ENCODE measurements at places on chromosomes 5 and 9. TPM values are rescaled to one million over a fixed set of nuclear protein-coding genes. Genes with fewer than 3 reads are reported as not detected.

DNA sequence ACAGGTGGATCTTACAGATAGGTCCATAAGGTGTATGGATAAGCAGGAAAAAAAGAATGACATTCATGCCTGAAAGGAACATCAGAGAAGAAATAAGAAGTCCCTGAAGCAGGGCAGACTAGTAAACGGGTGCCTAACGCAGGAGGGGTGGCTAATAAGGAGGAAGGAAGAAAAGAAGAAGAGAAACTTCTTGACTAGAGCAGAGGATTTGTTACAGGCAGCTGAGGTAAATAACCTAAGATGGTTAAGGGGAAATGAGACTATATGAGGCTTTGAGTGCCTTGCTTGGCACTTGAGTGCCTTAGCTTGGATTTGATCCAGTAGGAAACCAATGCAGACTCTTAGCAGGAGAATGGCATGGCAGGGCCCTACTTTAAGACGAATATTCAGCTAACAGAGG is 313.5 kb upstream of the PDE4D start:
- no peak for DNase-seq

GRCh38 chr9:80649001-80649420 is 1040.3 kb downstream of the TLE1 start:
- DNase-seq, result no peak

DNA sequence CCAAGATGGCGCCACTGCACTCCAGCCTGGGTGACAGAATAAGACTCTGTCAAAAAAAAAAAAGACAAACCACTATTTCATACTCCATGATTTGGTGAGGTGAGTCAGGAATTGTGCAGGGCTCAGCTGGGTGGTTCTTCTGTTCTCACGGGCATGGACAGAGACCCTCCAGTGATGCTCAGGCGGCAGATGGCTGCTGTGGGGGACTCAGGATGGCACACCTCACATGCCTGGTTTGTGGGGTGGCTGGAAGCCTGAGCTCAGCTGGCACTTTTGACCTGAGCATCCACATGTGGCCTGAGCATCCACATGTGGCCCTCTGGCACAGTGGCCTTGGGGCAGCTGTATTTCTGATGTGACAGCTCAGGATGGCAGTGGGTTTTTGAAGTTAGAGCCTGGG is 217.2 kb downstream of the IRX2 start:
- no peak for DNase-seq

DNA sequence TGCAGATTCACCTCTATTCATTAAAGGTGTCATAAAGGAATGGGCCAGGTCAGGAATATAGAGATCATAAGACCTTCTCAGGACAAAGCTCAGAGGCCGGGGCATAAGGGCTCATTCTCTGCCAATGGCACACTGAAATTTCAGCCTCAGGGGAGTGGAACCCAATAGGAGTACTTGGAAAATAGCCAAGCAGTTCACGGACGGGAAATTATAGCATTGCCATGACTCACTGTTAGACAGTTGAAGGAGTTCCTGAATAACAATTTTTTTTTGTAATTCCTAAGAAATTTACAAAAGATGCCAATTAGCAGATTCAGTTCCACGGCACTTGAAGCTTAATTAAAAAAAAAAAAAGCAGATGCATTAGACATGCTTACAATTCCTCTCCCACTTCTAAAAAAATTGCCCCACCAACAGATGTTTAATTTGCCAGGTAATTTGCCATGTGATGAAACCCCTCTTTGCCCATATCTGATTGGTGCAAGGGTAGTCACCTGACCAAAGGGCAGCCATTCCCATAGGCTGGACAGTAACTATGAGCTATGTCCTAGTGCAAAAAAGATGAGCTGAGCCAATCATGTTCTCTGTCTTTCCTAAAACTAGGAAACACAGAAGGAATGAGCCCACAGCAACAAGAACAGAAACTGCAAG is 58.6 kb downstream of the PTCD2 start:
- DNase-seq, result no peak

- DNase-seq, result no peak
These were observed 184.4 kb downstream of the HSD17B3 start for GRCh38 chr9:96117398-96118080.

Gene LMX1B
- total RNA-seq, result not detected

Gene HAVCR1
- 1.5 TPM for total RNA-seq

- DNase-seq, result peak; percentile 75
These were observed 39.8 kb upstream of the RANBP6 start for GRCh38 chr9:6055216-6055615.

- DNase-seq, result no peak
These were observed 18.9 kb downstream of the NREP start for GRCh38 chr5:111738118-111738517.

Gene TEX48
- total RNA-seq, result 0.83 TPM
